Glutamatergic neuron (in vitro differentiated cells): ENCODE measurements at places on chromosomes 7 and 10.

DNA sequence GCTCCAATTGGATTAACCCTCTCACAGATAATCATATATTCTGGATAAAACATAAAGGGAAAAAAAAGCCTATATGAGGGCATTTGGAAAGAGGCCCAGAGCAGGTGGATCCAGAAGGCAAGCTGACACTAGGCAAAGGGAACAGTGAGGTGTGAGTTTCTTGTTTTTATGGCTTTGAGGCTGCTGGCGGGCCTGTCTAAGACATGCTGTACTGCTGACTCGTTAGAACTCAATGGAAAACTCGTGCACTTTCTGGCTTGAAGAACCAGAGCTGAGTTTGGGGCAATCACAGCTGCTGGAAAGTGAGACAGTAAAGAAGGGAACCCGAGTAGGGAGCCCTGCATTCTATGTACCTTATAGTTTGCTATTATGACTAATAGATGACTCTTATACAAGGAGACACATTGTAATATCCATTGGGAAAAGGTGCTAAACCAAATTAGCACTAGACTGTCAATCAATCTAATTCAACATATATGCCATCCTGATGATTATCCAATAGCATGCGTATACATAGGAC lies 637.1 kb downstream of the GATA3 start:
- no peak for DNase-seq

DNA sequence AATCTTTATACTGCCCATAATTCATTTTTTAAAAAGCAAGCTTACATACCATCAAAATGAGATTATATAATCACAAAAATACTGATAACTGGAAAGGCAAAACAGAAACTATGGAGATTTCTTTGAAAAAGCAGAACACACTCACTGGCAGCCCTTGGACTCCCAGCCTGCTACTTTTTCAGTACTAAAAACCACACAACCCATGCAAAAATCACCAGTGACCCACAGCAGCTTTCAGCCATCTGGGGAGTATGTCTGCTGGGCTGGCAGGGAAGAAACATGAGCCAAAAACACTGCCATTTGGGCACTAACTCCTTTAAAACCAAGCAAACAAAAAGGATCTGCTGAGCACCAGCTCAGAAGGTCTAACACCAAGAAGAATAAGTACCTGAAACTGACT lies 80.0 kb upstream of the DDC start:
- no peak for DNase-seq

- no peak for DNase-seq
Measured at GRCh38 chr10:48476279-48476982, 128.4 kb downstream of the ARHGAP22 start.

- no peak for DNase-seq
Measured at GRCh38 chr7:120997882-120998474, 9.5 kb downstream of the CPED1 start.

DNA sequence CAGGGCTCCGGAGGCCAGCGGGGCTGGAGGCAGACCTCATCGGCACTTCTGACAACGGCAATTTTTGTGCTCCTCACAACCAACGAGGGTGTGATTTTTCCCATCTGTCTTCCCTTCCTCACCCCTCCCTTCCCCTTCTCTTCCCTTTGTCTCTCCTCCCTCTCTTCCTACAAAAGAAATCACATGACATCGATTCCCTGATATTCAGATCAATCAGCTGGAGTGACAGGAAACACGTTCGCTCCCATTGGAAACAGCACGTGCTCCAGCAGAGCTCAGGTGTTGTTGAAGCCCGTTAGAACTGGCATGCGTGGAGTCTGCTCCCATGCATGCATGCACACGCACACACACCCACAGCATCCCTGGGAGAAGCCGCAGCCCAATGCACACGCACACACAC lies 222.4 kb downstream of the PTPRN2 start:
- no peak for DNase-seq

- no peak for DNase-seq
Measured at GRCh38 chr7:132353936-132354335, 222.3 kb downstream of the PLXNA4 start.

DNA sequence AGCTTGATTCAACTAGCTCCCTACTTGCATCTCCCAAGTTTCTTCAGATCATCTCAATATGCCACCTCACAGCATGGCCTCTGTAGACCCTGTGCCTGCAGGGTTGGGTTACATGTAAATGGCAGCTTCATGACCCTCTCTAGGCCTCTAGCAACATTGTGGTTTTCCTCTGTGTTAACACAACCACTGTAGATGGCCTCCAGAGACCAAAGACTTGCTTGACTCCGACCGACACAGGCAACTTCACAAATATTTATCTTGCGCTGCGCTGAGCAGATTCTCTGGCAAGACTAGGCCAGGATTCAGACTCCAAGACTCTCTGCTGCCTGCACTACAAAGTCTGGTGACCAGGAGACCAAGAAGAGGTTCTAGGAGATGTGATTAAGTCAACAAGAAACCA lies 75.9 kb downstream of the CNOT4 start:
- DNase-seq: no peak

GRCh38 chr7:116240024-116240668 lies 29.8 kb downstream of the TES start:
- no peak for DNase-seq

DNA sequence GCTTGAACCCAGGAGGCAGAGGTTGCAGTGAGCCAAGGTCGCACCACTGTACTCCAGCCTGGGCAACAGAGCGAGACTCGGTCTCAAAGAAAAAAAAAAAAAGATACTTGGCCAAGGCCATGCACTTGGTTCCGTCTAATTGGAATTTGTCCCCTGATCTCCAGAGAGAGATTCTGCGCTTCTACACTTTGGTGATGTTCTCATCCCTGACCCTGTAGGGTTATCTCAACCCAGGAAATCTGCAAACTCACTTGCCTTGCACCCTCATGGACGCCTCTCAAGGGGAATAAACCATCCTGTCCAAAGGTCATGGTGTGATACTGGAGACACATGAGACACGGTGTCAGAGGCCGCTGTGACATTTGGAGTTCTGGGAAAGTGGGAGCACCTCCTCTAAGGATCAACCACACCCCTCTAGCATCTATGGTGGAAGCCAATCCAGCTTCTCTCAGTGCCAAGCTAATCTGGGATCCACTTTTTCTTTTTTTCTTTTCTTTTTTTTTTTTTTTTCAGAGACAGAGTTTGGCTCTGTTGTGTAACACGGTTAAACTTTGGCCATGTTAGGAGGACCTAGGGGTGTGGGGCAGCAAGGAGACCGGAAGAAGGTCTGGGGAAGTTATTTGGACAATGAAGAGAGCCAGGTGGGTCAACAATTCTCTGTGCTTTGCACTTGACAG lies 7.8 kb upstream of the POR start:
- no peak for DNase-seq

GRCh38 chr7:121192834-121193233 lies 136.0 kb upstream of the WNT16 start:
- DNase-seq: no peak

DNA sequence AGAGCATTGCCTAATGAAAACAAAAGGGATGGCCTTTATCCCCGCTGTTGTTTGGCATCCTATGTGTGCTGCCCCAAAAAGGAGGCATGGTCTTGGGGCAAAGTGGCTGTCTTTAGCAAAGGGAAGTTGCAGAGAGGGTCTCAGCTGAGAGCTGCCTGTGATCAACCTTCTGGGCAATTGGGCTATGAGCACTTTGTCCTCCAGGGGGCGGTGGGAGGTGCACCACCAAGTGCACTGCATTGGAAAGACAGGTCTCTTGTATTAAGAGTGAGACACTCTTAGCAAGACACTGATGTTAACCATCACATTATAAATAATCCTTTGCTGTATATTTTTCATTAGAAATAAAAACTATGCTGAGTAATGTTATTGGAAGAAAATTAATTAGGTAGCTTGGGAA lies 314.8 kb downstream of the POM121L12 start:
- peak; percentile 87 for DNase-seq

GRCh38 chr7:23418046-23418445 lies 52.2 kb downstream of the IGF2BP3 start:
- DNase-seq: no peak

DNA sequence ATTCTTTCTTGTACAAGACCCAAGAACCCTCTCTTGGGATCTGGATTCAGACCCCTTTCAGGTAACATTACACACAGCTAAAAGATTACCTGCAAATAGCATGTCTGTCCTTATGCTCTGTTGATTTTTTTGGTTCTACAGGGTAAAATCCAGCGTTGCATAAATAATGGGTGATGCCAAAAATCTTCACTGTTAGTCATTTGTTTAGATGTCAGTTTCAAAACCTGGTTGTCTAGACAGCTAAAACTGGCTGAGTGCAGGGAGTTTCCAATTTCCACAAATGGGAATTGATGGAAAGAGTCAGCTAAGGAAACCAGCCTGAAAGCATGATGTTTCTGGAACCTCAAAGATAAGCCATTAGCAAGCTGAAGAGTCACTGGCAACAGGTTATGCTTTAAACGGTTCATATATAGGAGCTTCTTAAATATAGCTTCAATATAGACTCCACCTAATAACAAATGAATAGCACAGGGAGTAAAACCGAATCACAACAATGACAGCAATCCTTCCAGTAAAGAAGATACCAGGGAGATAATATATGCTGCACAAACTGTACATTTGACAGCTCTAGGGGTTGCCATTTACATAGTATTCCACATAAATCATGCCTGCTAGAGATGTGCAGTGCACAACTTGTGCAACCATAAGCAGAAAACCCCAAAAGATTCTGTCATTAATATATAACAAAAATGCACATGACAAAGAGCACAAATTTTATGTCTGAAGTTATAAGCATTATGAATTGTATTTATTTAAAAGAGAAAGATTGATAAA lies 20.4 kb downstream of the CCDC71L start:
- DNase-seq: no peak

DNA sequence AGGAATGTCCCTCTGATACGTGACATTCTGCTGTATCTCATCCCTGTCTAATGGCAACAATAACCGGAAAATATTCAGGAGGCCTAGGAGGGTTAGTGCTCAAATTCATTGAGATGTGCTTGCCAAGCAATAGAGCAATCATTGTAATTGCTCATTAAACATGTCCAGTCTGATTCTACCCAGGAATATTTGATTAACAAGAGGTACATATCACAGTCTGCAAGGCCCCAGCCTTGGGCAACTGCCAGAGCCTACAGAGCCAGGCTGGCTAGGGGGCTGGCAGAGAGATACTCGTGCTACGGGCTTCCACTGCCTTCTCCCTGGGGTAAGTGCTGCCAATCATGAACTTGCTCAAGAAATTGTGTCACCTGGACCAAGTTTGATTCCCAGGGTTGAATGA lies 99.1 kb downstream of the ALOX5 start:
- no peak for DNase-seq

GRCh38 chr10:121684276-121684675 lies 86.0 kb upstream of the FGFR2 start:
- DNase-seq: no peak

DNA sequence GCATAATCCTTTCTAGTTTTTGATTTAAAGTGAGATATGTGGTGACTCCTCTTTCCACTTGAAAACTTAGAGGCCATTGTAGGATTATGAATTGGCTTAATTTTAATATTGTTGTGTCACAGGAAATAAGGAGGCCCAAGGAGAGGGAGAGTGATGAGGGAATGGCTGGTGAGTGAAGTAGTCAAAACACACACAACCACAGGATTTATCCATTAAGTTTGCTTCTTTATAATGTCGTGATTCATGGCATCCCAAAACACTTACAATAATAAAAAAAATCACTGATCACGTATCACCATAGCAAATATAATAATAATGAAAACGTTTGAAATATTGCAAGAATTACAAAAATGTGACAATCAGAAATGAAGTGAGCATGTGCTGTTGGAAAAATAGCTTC lies 1215.5 kb upstream of the LRRTM3 start:
- no peak for DNase-seq

GRCh38 chr10:101400585-101400984 lies 46.6 kb downstream of the BTRC start:
- no peak for DNase-seq

GRCh38 chr10:79347226-79347893 lies at the start of gene PPIF:
Gene PPIF (plus strand): TSS chr10:79347469. CDS start chr10:79347549, 80 bp downstream.
- peak; percentile 97 for DNase-seq
